ENCODE measurements at places on chromosomes 3 and 15.

GRCh38 chr3:1766384-1766783 is 332.3 kb upstream of the CNTN4 start:
- DNase-seq: no peak

- DNase-seq: no peak
Measured at GRCh38 chr15:52737720-52738119, 52.4 kb downstream of the ONECUT1 start.

DNA sequence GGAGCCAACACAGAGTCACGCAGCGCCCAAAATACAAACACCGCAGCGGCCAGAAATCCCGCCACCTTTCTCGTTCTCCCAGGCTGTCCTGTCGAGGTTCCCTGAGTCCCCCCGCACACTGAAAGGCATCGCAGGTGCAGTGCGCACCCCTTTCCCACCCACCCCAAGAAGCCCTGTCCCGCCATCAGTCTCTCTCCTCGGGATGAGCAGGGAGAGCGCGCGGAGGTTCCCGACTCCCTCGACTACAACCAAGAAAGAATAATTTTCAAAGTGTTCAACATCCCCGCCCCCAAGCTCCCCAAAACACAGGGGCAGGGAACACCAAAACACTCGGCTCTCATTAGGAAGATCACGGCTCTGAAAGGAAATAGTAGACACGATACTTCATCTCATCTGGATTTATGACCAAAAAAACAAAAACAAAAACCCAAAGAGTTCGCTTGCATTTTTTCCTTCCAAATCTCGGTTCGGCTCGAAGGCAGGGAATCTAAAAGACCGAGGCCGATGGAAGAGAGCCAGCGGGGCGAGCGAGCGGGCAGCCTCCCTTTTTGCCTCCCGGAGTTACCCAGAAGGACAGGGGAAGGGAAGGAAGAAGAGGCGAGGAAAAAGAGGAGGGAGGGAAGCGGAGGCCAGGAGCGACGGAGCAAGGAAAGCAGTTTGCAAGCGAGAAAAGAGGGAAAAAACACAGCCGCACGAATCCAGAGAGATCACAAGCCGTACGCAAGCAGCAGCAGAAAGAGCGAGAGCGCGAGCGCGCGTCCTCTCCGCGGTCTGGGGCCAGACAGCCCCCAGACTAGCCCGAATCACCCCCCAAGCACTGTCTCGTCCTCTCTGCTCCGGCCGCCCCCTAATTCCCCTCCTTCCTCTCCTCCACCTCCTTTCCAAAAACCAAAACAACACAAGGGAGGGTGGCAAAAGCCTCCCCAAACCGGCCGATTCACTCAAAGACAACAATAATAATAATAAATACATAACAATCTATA is 808 bp downstream of the BCL6 start:
- DNase-seq: no peak

- DNase-seq: no peak
Measured at GRCh38 chr3:144003051-144003450, 31.4 kb downstream of the DIPK2A start.

GRCh38 chr3:71290301-71290700 is 293.2 kb downstream of the FOXP1 start:
- no peak for DNase-seq

GRCh38 chr3:186682812-186683211 is 17.0 kb downstream of the HRG start:
- DNase-seq: no peak

DNA sequence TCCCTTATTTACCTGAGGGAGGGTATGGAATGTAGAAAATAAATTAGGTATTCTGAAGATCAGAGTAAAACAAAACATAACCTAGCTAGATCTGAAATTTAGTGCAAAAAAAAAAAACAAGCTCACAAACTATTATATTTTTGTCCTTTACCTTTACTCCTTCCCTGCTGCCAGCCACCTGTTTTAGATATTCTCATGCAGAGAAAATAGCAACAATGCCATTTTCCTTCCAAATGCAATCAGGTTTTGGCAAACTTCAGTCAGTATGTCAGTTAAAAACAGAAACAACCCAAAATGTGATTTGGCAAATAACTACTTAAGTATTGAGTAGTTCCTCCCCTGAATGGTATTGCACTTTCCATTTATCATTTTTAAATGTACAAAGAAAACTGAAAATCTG is 35.8 kb downstream of the PEAK1 start:
- no peak for DNase-seq

DNA sequence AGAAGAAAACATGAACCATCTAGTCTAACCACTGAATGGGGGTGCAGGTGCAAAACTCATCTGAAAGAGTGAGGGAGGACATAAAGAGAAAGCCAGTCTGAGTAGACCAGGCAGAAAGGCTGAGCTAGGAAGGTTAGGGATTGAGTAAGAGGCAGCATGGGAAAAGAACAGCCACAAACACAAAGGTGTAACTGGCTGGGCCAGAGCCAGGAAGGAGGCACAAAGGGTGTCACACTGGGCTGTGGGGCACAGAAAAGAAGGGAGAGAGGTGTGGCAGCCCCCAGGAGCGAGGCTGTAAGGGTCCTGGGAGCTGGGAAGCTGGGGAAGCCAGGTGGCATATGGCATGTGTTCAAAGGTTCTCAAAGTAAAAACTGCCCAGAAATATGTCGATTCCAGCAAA is 18.7 kb downstream of the IGSF11 start:
- DNase-seq: no peak

DNA sequence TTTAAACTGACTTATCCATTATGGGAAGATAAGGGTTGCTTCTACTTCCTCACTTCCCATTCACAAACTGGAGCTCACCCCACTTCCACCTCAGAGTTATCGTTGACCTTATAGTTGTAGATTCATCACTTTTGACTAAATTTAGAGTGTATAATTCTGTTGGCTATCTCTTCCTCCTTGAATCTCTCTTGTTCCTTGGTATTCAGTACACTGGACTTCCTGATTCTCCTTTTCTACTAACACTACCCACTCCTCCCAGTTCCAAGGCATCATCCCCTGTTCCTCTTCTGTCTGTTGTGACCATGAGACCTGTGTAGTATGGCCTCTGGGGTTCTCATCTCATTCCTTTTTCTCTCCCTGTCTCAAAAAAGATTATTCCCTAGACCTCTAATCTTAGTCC is 5.9 kb upstream of the GPR87 start:
- no peak for DNase-seq

GRCh38 chr3:195892105-195893043 is 16.0 kb downstream of the TNK2 start:
- no peak for DNase-seq

GRCh38 chr3:30970183-30970582 is 75.7 kb upstream of the GADL1 start:
- DNase-seq: no peak

GRCh38 chr15:50576166-50576565 is 29.7 kb upstream of the USP50 start:
- DNase-seq: no peak

DNA sequence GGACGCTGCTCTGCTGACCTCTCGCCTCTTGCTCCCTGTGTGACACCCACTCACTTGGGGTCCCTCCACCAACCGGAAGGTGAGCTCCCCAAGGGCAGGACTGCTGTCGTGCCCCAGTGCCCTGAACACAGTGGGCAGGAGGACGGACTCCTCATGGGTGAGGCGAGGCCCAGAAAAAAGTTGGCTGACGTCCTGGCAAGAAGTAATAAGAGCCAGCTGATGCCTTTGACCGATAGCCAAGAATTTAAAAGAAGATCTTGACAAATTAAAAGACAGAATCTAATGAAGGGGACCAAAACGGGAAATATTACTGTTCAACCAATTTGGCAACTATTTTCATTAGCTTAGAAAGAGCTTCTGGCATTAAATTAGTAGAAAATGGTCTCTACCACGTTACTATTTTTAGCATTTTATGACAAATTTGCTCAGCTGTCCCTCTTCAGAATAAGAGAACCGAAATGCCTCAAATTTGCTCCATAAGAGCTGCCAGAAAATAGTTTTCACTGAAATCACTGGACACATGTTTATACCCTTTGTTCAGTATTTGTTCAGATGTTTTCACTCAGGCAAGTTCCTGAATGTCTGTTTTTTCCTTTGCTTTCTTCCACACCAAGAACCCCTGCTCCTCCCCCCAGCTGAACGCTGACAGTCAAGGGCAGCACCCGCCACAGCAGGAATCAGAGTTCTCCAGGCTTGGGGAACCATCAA is 60.5 kb downstream of the XXYLT1 start:
- DNase-seq: no peak

Measured in DMS153 (cell line).